Neural progenitor cell (in vitro differentiated cells): ENCODE measurements at places on chromosomes 16 and 17. TPM values are rescaled to one million over a fixed set of nuclear protein-coding genes. Genes with fewer than 3 reads are reported as not detected.

GRCh38 chr16:4936991-4937781, at the start of gene PPL:
PPL (minus strand) TSS chr16:4937148; CDS start chr16:4937045, 103 bp downstream.
- no peak within 1 kb of the TSS for H3K27ac ChIP-seq
- DNase-seq = peak; percentile 90
- H3K4me1 ChIP-seq = no peaks in the 10 kb centered on the region
- H3K4me3 ChIP-seq = peak within 1 kb of the TSS; percentile 74
- no peaks in the 10 kb centered on the region for H3K36me3 ChIP-seq

DNA sequence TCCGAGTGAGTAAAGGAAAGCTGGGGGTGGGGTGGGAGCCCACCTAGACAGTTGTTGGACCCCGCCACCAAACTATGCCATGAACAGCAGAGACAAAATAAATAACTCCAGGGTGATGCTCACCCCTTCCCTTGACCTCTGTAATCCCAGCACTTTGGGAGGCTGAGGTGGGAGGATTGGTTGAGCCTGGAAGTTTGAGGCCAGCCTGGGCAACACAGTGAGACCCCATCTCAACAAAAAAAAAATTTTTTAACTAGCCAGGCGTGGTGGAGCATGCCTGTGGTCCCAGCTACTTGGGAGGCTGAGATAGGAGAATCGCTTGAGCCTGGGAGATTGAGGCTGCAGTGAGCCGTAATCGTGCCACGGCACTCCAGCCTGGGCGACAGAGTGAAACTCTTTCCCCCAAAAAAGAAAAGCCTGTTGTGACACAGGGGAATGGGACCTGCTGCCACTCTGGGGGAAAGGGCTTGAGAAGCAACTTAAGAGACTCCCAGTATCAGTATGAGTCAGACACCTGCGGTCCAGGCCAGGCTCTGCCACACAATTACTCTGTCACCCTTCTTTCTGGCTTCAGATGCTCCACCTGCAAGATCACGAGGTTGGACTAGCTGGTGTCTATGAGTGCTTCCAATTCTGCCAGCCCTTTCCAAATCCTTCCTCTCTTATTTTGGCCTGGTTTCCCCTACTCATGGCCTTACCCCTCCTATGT, 5.0 kb downstream of the SGCA start:
- H3K4me1 ChIP-seq = no peaks in the 10 kb centered on the region
- no peak overlapping the region for H3K4me3 ChIP-seq
- no peak overlapping the region for H3K27ac ChIP-seq
- H3K27me3 ChIP-seq = no peaks in the 10 kb centered on the region
- no peaks in the 10 kb centered on the region for H3K36me3 ChIP-seq
- no peak for DNase-seq

GRCh38 chr16:10589109-10589508, 8.7 kb upstream of the EMP2 start:
- H3K27ac ChIP-seq = no peak overlapping the region
- H3K4me1 ChIP-seq = peaks cover 31% of the 10 kb centered on the region
- no peak overlapping the region for H3K4me3 ChIP-seq

DNA sequence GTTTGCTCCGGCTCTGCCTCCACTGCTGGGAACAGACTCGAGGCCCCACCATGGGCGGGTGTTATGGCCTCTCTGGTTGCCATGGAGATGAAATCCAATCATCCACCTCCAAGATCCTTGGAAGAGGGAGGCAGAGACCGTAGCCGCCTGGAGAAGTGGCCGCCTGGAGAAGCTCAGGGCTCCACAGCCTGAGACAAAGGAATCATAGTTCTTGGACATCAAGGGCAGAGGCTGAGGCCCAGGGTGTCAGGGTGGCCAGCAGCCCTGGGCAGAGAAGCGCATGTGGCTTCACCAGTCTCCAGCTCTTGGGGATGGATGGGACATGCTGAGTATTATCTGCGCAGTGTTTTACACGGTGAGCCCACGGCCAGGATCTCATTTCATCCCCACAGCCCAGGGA, 36.2 kb downstream of the ABR start:
- no peaks in the 10 kb centered on the region for H3K36me3 ChIP-seq
- peaks cover 13% of the 10 kb centered on the region for H3K4me1 ChIP-seq
- H3K27me3 ChIP-seq = no peaks in the 10 kb centered on the region

DNA sequence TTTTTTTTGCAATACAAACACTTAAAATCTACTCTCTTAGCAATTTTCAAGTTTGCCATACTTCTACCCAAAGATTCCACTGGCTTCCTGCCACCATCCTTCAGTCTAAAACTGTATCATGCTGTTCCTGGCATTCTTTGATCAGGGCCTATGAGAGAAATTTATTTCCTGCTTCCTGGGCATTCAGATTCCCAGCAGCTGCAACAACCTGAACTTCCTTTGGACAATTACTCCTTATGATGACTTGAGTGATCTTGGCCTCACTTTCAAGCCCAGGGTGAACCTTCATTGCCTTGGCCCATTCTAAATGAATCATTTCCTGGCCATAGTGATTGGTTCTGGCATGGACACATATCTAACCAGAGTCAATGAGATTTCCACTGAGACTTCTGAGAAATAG, 18.0 kb upstream of the MON1B start:
- H3K4me1 ChIP-seq = no peaks in the 10 kb centered on the region
- DNase-seq = no peak
- H3K4me3 ChIP-seq = no peak overlapping the region
- no peaks in the 10 kb centered on the region for H3K36me3 ChIP-seq
- peaks cover 12% of the 10 kb centered on the region for H3K27me3 ChIP-seq
- H3K27ac ChIP-seq = no peak overlapping the region

DNA sequence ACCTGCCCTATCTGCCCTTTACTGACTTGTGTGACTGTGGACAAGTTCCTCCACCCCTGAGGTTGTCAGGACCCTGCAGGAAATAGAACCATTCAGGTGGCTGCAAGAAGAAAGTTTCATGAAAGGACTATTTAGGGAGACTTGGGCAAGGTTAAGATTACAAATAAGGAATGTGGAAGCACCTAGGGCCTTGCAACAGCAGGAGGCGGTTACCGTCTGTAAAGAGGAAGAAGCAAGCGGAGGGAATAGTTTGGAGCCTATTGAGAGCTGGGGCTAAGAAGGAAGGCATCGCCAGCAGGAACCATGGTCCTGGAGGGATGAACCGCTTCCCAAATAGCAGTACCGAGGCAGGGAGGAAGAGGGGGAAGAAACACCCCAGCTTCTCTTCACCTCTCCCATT, 132.4 kb downstream of the PRKCB start:
- H3K27me3 ChIP-seq = no peaks in the 10 kb centered on the region
- no peak for DNase-seq
- no peaks in the 10 kb centered on the region for H3K36me3 ChIP-seq
- no peak overlapping the region for H3K4me3 ChIP-seq
- peaks cover 9% of the 10 kb centered on the region for H3K4me1 ChIP-seq

DNA sequence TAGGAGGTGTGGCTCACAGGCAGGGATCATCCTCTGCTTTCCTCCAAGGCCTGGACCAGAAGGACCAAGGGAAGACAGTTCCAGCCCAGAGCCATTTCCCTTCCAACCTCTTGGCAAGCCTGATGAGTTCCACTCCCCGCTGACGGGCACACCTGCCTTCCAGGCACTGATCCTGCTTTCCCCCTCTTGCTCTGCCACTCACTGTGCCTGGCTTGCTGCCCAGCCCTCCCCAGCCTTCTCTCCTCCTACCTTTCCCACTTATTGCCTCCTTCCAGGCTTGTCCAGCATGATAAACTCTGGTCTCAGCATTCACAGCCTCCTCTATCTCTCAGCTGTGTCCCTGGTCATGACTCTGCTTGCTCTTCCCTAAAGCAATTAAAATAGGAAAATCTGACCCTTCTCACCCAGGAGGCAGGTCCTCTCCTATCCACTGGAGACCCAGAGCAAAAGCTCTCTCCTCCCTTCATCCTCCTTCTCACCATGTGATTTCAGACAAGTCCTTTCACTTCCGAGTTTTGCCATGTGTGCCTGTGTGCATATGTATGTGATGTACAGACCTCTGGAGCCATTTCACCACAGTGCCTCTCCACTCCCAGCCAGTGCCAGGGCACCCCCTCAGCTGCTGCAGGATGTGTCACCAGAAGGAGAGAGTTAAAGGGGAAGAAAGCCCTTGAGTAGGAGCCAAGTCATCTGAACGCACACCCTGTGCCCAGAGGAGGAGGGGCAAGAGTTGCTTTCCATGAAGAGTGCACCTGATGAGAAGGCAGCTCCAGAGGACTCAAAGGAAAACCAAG, 13.4 kb upstream of the TMEM170A start:
- no peaks in the 10 kb centered on the region for H3K36me3 ChIP-seq
- no peak overlapping the region for H3K27ac ChIP-seq
- H3K4me3 ChIP-seq = no peak overlapping the region
- H3K27me3 ChIP-seq = no peaks in the 10 kb centered on the region
- no peaks in the 10 kb centered on the region for H3K4me1 ChIP-seq

DNA sequence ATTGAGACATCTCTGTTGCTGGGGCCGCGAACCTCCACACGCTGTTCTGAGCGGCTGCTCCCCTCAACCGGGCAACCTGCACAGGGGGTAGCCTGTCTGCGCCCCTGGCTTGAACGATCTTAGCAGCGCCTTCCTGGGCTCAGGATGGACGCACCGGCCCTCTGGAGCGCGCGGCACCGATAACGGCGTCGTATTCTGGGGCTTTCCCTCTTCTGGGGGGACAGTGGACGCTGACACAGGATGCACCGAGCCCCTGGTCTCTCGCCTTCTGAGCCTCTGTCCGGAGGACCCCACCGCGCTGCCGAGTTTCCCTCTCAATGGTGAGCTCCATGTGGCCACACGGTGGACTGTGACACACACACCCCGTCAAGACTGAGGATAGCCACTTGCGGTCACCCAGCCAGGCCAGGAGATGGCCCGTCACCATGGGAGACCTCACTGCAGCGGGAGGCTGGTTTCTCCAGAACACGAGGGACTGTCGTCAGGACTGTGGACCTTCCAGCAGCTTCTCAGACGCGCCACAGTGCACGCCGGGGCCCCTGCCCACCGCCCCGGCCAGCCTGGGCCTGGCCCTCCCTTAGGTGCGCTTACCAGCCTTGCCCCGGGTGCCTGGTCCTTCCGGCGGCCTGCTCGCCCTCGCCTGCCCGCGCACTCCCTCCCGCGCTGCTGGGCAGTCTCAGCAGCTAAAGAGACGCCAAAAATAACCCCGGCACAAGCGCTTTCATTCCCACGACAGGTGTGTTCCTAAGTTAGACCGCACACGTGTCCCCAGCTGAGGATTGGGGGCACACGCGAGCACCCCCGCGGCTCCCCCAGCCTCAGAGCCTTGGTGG, 30.0 kb upstream of the PABPN1L start:
- H3K4me1 ChIP-seq = no peaks in the 10 kb centered on the region
- no peak for DNase-seq
- H3K27me3 ChIP-seq = no peaks in the 10 kb centered on the region
- no peak overlapping the region for H3K27ac ChIP-seq
- no peaks in the 10 kb centered on the region for H3K36me3 ChIP-seq
- H3K4me3 ChIP-seq = no peak overlapping the region

GRCh38 chr17:68053231-68054013, 17.9 kb downstream of the KPNA2 start:
- no peaks in the 10 kb centered on the region for H3K4me1 ChIP-seq
- H3K4me3 ChIP-seq = no peak overlapping the region
- no peaks in the 10 kb centered on the region for H3K27me3 ChIP-seq
- no peaks in the 10 kb centered on the region for H3K36me3 ChIP-seq
- no peak overlapping the region for H3K27ac ChIP-seq
- no peak for DNase-seq

DNA sequence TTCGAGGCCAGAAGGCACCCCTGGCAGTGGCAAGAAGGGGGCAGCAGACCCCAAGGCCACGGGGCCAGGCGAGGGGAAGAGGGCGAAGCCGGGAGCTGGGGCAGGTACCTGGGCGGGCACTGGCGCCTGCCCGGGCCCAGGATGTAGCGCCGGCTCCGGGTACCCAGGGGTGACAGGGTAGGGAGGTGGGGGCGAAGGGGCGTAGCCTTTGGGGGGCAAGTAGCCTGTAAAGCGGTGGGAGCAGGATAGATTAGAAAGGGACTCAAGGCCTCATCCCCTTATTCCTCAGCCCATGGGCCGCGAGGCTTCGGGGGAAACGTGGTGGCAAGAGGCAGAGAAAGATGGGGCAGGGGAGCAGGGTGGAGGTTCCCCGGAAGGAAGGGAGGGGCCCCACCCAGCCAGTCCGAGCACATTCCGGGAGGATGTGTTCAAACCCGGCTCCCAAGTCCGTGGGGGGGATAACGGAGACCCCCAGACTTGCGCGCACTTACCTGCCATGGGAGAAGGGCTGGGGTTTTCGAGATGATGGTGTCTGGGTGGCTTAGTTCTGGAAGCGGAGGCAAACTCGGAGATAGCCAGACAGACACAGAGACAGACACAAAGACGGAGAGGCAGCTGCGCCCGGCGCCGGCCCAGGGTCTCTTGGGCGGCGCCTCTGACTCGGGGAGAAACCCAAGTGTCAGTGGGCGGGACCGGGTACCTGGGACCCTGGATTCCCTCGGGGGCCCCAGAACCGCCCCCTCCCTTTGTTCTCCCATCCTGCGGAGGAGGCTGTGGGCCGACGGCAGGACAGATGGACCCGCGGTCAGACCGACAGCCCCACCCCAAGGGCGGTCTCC, 493 bp downstream of the PLSCR3 start:
- H3K27ac ChIP-seq = no peak overlapping the region
- H3K27me3 ChIP-seq = peaks cover 5% of the 10 kb centered on the region
- H3K4me1 ChIP-seq = peaks cover 10% of the 10 kb centered on the region
- H3K4me3 ChIP-seq = peak overlapping the region; percentile 90
- DNase-seq = peak; percentile 85

DNA sequence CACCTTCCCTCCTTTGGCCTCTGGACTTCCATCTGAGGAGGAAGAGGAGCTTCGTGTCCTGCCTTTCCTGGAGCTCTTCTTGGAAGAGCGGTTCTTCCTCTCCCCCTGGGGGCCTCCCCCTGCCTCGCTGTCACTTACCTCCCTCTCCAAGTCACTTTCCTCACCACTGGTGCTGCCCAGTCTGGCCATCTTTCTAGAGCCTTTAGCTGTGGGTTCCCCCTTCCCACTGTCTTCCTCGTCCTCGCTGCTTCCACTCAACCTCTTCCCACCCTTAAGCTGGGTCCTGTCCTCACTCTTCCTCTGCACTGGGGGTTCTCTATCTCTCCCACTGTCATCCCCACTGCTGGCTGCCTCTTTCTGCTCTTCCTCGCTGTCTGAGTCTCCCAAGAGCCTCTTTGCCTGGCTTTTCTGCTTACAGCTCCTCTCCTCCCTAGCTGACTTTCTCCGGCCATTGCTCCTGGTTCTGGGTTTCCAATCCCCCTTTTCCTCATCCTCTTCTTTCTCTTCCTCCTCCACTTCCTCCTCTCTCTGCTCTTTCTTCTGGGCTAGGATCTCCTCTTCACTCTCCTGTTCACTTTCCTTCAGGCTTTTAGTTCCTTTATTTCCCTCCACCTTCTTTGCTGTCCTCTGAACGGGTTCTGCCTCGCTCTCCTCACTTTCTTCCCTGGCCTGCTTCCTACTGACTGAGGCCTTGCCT, 1.4 kb downstream of the HIRIP3 start:
- H3K4me1 ChIP-seq = peaks cover 12% of the 10 kb centered on the region
- no peak for DNase-seq
- H3K27me3 ChIP-seq = no peaks in the 10 kb centered on the region
- peak overlapping the region; percentile 80 for H3K4me3 ChIP-seq
- no peaks in the 10 kb centered on the region for H3K36me3 ChIP-seq
- H3K27ac ChIP-seq = no peak overlapping the region

Gene OR4D1
- 0.13 and 0.37 TPM in 2 replicates for total RNA-seq

Gene CCL17
- not detected in 2 replicates for total RNA-seq

Gene MAPT
- 1.4 and 2.4 TPM in 2 replicates for total RNA-seq

Gene CCL2
- total RNA-seq = 4.2 and 7.0 TPM in 2 replicates

Gene CDH5
- 0.25 TPM in 1 of 2 replicates, not detected in the other for total RNA-seq

Gene RAP1GAP2
- 3.8 and 4.1 TPM in 2 replicates for total RNA-seq

Gene CEP295NL
- 0.28 and 0.39 TPM in 2 replicates for total RNA-seq
